ENCODE measurements at places on chromosomes 2 and 18.

DNA sequence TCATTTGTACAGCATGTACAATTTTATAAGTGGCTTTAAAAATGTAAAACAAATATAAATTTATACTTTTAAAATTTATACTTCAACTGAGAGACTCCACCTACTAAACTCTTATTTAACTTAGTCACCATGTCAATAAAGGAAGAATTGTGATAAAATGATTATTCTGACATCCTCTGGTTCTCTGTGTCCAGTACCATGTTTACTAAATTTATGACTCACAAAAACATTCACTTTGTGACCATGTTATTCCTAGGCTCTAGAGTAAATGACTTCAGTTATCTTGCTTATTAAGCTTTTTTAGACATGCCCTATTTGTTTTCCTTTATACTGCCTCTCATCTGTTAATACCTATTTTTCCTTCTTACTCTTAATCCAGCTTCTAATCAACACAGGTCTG is 959.6 kb upstream of the SLC39A10 start:
- no peak for ATAC-seq

GRCh38 chr2:28413152-28413898 is 20.7 kb downstream of the FOSL2 start:
- no peak for ATAC-seq

- peak; percentile 72 for ATAC-seq
These were observed 204.5 kb downstream of the ARL4C start for GRCh38 chr2:234292205-234292961.

- ATAC-seq = no peak
These were observed 167.8 kb upstream of the HAAO start for GRCh38 chr2:42960002-42960841.

DNA sequence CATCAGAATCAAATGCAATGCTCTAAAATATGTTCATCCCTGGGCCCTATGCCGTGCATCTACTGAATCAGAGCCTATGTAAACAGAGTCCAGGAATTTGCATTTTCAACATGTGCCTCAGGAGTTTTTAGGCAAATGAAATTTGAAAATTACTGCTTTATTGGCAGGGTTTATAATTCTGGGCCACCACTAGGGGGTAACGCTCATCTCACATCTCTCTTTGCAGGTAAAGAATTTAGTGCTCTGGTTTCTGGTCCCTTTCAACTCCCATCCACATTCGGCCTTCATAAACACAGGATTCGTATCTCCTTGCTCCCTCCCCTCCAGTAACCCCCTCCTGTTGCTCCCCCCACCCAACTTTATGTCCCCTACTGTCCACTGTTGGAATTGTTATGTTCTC is 49.3 kb downstream of the LYPD6B start:
- ATAC-seq = no peak

- no peak for ATAC-seq
These were observed 189.9 kb downstream of the SLC4A10 start for GRCh38 chr2:161814008-161814660.

DNA sequence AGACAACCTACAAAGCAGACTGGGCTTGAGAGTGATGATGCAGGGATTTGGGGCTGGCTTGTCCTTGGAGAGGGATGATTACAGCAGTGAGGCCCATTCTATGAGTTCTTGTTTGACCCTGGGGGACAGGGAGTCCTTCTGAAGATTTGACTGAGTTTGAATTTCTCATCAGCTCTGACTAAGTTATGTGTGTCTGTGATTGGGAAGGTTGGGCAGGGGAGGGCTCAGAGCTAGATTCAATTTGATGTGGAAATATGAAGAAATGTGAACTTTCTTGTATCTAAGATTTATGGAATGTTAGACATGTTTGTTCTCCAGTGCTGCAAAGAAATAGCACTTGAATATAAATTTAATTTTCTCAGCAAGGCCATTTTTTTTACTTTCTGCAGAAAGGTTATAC is 19.9 kb upstream of the IL1R2 start:
- ATAC-seq = no peak

Measured in activated T-helper 17 cell treated with anti-CD3 and anti-CD28 coated beads, Interleukin-2, amount 50 U/mL, for 72 hours (primary cell).